CD4-positive, alpha-beta T cell treated with Interferon alpha-2 for 1 hour (primary cell): ENCODE measurements at places on chromosomes 2 and 18.

DNA sequence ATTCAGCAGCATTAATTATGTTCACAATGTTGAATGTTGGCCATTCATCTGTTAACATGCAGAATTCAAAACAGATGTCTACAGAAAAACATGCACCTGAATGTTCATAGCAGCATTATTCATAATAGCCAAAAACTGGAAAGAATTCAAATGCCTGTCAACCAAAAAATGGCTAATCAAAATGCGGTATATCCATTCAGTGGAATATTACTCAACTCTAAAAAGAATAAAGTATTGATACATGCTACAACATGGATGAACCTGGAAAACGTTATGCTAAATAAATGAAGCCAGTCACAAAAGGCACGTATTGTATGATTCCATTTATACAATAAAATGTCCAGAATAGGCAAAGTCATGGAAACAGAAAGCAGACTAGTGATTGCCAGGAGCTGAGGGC lies 68.0 kb downstream of the CCDC88A start:
- DNase-seq = no peak

GRCh38 chr18:58156516-58156915 lies 112.5 kb downstream of the NEDD4L start:
- DNase-seq = no peak

DNA sequence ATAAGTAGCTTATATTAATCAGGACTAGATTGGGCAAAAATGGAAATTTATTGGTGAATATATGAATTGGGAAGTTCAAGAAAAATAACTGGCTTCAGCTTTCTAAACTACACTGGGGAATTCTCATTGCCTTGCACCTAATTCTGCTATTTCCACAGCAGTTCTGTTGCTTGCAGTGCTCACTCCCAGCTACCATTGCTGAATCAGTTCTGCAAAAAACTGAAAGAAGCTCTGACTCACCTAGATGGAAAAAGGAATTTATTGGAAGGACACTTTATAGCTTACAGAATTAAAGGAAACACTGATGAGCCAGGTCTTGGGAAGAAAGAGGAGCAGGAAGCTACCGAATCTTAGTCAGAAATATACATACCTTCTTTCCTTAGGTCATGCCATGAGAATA lies 60.3 kb upstream of the ACVR1 start:
- no peak for DNase-seq

DNA sequence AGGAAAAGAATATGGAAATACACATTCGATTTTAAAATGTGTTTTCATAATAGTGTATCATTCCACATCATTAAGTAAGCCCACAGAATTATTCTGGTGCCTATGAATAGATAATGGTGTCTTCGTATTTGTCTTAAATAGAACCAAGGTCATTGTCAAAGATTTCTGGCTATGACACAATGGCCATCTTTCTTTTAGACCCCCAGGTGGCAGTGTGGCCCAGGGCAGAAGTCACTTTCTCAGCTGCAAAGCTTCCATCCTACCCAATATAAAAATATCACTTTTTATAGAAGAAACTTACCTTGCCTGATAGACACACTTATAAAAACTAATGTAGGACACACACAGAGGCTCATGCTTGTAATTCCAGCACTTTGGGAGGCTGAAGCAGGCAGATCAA lies 57.5 kb downstream of the ZRANB3 start:
- peak; percentile 4 for DNase-seq

DNA sequence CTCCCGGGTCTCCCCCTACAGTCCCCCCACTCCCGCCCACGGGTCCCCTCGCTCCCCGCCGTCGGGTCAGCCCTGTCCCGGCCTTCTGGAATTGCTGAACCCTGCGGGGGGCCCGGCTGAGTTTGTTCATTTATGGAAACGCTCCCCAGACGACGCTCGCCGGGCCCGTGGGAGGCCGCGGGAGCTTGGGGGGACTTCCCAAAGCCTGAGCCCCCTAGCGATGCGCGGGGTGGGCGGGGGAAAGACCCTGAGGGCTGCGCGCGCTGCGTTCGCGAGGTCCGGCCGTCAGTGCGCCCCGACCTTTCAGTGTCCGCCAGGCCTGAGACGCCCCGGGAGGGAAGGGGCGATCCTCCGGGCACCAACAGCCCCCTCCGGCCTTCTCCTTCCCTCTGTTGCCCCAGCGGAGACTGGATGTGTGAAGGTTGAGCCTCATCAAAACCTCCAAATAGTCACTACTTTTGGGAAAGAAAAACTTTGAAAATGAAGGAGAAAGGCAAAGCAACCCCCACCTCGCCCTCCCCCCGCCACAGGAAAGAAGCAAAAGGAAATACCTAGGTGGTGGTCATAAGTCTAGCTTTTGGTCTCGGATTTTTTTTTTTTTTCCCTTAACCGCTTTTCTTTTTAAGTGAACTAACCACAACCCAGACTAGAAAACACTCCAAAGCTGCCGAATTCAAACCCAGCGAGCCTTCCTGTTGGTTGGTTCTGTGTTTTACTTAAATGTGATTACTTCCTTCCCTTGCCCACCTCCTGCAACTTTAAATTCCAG lies 509 bp upstream of the CYS1 start:
- no peak for DNase-seq

DNA sequence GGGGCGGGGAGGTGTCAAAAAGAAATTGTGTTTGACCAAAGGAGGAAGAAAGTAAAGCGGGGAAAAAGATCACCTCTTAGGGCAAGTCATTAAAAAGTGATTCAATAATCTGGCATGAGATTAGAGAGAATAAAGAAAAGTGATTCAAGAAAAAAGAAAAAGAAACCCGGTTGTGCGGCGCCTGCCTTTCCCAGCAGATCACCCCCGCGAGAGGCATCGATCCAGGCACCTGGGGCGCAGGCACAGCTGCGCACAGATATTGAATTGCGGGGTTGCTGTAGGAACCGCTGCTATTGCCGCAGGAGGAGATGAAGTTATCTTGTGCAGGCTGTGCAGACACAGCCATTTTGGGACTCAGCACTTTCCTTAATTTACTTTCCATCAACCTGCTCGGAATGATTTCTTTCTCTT lies 71.2 kb downstream of the PLB1 start:
- no peak for DNase-seq

- no peak for DNase-seq
Measured at GRCh38 chr2:173545364-173545763, 190.7 kb downstream of the CDCA7 start.
